ENCODE measurements at places on chromosomes 1 and 21.

- DNase-seq: peak; percentile 55
These were observed 19.7 kb downstream of the RCC2 start for GRCh38 chr1:17419626-17420328.

GRCh38 chr1:26126321-26127084, 14.9 kb downstream of the PDIK1L start:
- no peak for DNase-seq

DNA sequence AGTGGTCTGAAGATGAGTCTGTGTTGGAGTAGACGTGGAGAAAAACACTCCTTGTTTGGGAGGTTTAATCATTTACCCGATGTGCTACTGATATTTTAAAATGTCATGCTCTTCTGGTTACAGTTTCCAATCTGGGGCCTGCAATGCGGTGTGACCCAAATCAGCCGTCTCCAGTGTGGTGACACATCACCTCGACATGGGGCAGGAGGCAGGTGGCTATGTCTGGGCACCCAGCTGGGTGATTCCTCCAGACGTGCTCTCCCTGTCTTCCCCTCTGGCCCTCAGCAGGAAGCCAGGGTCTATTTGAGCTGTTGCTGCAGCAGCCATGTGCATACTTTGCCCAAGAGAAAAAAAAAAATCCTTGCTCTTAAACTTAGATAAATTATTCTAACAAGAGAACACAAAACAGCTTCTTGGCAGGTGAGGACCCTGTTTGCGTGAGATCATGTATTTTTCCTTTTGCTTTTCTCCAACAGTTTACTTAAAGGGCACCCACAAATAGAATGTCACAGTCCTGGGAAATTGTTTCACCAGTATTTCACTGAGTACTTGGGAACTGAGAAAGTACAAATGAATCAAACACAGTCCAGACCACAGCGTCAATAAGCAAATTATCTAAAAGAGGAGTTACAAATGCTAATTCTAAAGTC, 38.9 kb upstream of the MAP10 start:
- DNase-seq: no peak

DNA sequence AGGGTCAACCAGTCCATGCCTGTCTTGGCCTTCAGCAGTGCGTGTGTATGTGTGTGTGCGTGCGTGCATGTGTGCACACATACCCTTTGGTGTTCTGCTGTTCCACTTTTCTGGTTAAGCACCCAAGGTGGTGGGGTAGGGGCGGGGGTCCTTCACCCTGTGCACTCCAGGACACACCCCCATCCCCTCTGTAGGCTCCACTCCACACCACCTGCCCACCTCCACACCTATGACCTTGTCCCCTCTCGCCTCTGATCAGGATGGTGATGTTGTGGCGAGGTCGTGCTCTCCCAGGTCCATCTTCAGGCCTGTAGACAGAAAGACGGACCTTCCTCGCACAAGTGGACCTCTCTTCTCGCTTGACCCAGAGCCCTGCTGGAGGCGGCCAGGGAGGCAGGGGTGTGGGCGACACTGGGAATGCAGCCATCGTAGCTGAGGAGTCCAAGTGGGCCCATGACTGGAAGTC, 44.6 kb downstream of the WDR4 start:
- no peak for DNase-seq

DNA sequence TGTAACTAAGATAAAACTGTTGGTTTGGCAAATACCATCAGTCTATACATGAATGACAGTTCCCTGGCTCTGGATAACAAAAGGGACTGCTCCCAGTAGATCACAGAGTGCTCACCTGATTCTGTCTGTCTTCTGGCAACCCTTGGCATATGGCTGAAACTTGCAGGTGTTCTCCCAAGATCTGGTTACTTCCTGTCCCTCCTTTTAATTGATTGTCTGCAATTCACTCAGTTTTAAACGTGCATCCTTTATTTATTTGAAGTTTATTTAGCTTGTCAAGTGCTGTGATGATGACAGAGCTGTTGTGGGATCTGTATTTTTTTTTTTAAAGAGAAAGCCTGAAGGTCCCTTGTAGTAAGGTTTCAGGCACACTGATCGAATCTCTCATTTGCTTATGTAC, 3.4 kb downstream of the KCNA3 start:
- DNase-seq: no peak

- no peak for DNase-seq
These were observed 301.3 kb downstream of the PLPP3 start for GRCh38 chr1:56278061-56278460.

GRCh38 chr21:39511102-39511501, 59.3 kb downstream of the SH3BGR start:
- no peak for DNase-seq

DNA sequence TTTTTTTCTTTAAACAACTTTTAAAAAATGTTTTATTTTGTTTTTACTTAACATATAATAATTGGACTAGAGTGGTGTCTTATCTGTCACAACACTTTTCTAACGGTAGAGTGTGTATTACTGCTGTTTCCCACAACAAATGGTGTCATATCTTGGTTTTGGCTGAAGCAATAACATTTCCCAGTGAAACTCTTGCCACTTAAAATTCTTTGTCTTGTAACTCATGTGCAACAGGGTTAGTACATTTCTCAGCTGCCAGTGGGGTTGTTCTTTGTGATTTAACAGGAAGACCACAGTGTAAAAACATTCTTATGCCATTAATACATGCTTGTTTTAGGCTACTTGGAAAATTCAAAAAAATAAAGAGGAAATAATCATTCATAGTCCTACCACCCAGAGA, 43.5 kb downstream of the ALPL start:
- no peak for DNase-seq

DNA sequence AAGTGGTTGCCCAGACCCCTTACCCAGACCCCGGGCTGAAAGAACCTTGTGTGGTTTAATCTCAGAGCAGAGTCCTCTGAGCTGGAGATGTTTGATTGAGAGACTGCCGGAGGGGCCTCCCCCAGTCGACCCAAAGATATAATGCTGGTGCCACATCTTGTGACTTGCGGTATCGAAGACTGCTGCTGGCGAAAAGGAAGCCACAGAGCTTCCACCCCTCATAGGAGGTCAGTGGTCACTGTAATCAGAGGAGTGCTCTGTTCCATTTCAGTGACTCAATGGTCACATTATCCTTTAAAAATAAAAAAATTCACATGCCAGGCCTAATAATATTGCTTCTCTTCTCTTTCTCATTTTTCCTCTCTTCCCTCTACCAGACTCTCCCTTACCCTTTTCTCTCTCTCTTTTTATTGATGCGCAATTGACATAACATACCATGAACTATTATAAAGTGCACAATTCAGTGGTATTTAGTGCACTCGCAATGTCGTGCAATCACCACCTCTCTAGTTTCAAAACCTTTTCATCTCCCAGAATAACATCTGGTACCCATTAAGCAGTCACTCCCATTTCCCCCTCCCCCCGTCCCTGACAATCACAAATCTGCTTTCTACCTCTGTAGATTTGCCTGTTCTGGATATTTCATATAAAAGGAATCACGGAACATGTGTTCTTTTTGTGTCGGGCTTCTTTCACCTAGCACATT, 52.6 kb upstream of the LYST start:
- no peak for DNase-seq

DNA sequence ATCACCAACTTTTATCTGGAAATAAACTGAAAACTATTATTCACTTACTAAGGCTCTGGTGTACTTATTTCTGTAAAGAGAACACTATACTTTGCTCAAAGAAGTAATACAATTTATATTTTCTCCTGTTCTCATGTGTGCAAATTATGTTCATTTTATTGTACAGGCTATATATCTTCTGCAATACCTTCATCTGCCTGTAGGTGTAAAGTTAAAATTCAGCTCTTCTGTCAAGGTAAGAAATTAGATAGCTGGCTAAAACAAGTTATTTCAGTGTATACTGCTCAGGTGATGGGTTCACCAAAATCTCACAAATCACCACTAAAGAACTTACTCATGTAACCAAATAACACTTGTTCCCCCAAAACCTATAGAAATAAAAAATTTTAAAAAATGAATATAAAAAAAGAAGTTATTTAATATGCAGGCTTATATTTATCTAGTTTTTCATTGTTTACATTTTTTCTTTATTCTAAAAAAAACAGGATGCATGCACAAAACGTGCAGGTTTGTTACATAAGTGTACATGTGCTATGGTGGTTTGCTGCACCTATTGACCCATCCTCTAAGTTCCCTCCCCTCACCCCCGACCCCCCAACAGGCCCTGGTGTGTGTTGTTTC, 81.5 kb downstream of the PTGER3 start:
- peak; percentile 10 for DNase-seq

GRCh38 chr1:16924919-16925477, 3.3 kb downstream of the CROCC start:
- DNase-seq: no peak

GRCh38 chr1:117681093-117681900, 75.4 kb downstream of the TENT5C start:
- DNase-seq: no peak

All from kidney capillary endothelial cell (primary cell).